ENCODE measurements at places on chromosomes 3 and 15. TPM values are rescaled to one million over a fixed set of nuclear protein-coding genes. Genes with fewer than 3 reads are reported as not detected.

MYRIP gene
- total RNA-seq, result 1.8 TPM

PPARG gene
- total RNA-seq, result 0.37 TPM

DAZL gene
- 0.51 TPM for total RNA-seq

CACNA2D3 gene
- 10.0 TPM for total RNA-seq

CCDC80 gene
- total RNA-seq, result 0.86 TPM

FBXW12 gene
- total RNA-seq, result 0.66 TPM

PRICKLE2 gene
- 18.9 TPM for total RNA-seq

STRIT1 gene
- not detected for total RNA-seq

IGSF11 gene
- 8.2 TPM for total RNA-seq

AHSG gene
- total RNA-seq, result not detected

ZCWPW2 gene
- 0.49 TPM for total RNA-seq

Data from glutamatergic neuron (in vitro differentiated cells).